Ureter (tissue), 1 donor: ENCODE measurements at places on chromosomes 5 and 9. TPM values are rescaled to one million over a fixed set of nuclear protein-coding genes. Genes with fewer than 3 reads are reported as not detected.

Gene ELAVL2
- 0.29 TPM for total RNA-seq

DNA sequence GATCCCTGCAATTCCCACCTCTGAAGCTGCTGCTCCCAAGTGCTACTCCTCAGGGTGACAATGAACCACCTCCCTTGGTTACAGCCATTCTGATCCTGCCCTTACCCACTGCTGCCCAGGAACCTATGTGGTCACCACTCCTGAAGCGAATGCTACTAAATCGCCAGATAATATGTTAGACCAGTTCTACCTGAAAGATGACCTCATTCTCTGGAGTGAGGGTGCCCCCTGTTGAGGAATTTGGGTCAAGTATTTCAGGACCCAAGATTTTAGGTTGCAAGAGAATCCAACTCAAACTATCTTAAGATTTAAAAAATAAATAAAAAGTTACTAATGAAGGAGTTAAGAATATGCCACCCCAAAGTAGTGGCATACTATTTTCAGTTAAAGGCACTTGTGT, 5.8 kb upstream of the SNAPC3 start:
- DNase-seq: no peak

DNA sequence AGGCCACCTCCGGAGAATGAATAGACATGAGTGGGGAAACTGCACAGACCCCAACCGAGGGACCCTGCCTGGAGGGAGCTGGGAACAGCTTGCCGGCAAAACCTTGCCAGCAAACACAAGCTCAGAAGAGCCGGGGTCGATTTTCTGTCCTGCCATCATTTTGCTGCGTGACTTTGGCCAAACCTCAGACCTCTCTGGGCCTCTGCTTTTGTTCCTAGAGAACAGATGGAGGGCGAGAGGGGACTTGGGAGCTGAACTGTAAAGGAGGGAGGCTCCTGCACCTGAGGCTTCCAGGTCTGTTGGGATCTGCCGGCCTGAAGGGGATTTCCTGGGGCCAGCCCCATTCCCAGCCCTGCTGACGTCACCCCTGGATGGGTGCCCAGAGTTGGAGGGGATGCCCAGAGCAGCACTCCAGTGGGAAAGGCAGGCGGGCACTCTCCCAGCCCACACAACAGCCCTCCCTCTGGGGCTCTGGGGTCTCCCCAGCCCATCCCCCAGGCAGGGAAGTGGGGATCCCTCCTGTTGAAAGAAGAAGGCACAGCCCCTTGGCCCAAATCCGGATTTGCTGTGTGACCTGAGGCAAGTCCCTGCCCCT, 40.4 kb upstream of the SYNPO start:
- DNase-seq: peak; percentile 86

Gene TLE4
- total RNA-seq: 91.9 TPM

Gene AK8
- 1.7 TPM for total RNA-seq

Gene CNTFR
- 9.4 TPM for total RNA-seq

Gene CA9
- total RNA-seq: not detected

GRCh38 chr9:130927995-130928900, 10.8 kb downstream of the FIBCD1 start:
- DNase-seq: no peak

DNA sequence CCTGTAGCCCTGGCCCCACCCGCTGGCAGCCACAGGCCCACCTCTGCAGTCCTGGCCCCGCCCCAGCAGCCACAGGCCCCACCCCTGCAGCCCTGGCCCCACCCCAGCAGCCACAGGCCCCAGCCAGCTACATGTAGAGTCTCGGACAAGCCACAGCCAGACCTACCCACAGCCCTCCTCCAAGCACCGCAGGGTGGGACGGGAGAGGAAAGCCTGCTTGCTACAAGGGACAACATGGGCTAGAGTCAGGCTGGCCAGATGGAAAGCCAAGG, 49.5 kb upstream of the SARDH start:
- DNase-seq: peak; percentile 55

DNA sequence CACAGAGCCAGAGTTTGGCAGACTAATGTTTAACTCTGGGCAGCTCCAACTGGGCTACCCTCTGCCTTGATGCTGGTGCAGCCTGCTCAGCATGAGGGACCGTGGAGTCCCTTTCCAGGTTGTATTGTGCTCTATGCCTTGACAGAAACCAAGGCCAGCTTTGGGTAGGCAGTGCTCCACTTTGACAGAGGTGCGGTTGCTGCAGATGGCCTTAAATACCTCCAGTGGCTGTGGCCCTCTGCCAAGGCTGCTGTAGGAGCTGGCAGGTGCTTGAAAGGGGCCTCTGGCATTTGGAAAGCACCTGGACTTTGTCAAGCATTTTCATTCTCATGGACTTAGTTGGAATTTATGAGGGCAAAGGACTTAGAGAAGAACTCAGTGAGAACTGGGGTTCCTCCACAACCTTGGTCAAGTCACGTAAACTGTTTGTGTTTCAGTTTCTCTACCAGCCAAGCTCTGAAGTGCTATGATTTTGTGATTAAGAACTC, 249.7 kb upstream of the ZNF462 start:
- no peak for DNase-seq

DNA sequence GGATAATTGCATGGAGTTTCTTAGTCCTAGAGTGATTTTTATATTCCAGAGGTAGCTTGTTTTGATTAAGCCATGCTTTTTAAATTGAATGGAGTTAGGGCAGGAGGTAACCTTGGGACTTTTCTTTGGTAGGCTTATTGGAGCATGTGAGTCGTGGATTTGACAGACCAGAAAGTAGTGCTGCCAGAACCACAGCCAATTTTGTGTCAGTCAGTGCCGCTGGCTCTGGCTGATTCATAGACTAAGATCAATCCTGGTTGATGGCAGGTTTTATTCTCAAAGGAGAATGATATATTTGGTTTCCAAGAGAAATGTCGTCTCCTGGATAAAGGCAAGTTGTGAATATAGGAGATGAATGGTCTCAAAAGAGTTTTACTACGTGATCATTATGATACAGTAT, 20.3 kb downstream of the RAI14 start:
- DNase-seq: no peak

DNA sequence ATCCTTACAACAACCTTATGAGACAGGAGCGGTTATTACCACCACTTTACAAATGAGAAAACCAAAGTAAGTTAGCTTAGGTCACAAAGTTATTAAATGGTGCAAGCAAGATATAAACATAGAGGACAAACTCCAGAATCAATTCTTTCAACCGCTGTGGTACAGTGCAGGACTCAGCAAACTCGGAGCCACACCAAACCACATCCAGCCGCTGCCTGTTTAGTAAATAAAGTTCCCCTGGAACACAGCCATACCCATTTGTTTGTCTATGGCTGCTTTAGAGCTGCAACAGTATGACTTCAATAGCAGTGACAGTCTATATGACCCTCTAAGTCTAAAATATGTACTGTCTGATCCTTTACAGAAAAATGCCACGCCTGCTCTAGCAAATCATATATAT, 1567.2 kb upstream of the WWC1 start:
- no peak for DNase-seq

GRCh38 chr9:107569174-107569573, 79.6 kb upstream of the KLF4 start:
- DNase-seq: no peak

DNA sequence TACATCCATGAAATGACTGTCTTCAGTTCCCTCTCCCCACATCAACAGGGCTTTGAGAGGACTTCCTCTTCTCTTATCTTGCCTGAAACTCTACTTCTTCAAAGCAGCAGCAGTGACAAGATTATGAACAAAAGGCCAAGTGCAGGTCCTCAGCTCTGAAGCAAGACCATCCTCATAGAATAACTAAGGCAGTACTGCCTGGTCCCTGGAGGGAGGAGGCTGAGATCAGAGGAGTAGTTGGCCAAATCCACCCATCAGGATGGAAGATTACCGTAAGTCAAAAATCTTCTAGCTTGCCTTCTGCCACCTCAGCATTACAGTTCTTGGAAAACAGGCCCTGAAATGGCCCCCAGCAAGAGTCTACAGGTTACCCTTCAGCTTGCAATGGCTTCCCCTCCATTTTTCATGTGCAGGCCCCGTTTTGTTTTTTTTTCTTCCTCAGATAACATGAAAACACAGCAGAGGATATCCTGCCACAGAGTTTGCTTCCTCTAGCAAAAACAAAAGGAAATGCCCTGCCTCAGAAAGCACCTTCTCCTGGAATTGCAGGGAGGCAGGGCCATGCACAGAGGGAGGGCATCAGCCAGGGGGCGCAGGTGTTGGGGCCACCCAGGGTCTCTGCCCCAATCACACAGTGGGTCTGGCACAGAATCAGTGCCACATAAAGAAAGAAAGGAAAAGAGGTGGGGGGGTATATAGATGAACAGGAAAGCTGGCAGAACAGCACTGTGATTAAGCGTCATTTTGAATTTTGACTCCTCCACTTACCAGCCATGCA, 40.0 kb downstream of the KLHL3 start:
- DNase-seq: no peak

GRCh38 chr5:40365342-40366330, 314.1 kb upstream of the PTGER4 start:
- no peak for DNase-seq

DNA sequence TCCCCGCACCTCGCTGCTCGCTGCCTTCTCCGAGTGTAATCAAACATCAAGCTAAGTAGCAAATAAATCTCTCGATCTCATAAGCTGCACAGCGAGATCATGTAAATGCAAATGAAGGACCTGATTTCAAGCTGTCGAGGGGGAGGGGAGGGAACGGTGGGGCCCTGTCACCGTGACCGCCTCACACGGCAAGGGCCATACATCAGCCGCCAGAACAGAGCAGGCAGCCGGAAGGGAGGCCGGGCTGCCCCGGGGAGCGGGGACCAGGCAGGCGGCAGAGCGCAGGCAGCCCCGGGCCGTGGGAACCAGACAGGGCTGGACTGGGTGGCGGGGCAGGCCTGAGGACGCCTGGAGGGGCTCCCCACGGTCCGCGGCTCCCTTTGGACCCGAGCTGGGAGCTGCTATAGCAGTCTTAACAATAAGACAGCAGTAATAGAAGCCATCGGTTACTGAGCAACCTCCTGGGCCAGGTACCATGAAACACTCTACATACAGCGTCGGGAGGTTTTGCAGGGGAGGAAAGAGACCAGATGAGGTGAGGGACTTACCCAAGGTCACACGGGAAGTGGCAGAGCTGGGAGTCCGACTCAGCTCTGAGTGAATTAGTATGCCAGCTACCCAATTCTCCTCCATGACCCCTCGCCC, 76.8 kb downstream of the CFAP77 start:
- DNase-seq: no peak

DNA sequence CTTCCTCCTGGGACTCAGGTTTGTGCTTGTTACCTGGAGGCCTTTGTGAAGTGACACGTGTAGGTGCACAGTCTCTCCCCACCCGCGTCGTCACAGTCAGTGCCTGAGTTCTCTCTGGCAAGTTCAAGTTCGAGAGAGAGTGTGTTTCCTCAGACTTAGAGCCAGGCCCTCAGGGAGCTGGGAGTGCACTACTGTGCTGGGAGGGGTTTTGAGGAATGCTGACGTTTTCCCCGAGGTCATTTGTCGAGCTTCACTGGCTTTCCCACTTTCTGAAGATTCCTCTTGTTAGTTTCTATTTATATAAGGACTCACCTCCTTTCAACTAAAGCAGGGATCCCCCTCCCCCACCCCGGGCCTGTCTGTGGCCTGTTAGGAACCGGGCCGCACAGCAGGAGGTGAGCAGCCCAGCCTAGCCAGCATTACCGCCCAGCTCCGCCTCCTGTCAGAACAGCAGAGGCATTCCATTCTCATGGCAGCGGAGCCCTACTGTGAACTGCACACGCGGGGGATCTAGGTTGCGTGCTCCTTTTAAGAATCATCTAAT, 209.2 kb downstream of the DIRAS2 start:
- DNase-seq: peak; percentile 70

- DNase-seq: peak; percentile 48
These were observed 267.2 kb downstream of the RAB3C start for GRCh38 chr5:58849921-58850667.

Gene SPATA6L
- 23.1 TPM for total RNA-seq

- no peak for DNase-seq
These were observed 77.9 kb upstream of the RPS23 start for GRCh38 chr5:82356021-82356420.

GRCh38 chr9:101736717-101737116, 1.7 kb downstream of the GRIN3A start:
- DNase-seq: no peak

DNA sequence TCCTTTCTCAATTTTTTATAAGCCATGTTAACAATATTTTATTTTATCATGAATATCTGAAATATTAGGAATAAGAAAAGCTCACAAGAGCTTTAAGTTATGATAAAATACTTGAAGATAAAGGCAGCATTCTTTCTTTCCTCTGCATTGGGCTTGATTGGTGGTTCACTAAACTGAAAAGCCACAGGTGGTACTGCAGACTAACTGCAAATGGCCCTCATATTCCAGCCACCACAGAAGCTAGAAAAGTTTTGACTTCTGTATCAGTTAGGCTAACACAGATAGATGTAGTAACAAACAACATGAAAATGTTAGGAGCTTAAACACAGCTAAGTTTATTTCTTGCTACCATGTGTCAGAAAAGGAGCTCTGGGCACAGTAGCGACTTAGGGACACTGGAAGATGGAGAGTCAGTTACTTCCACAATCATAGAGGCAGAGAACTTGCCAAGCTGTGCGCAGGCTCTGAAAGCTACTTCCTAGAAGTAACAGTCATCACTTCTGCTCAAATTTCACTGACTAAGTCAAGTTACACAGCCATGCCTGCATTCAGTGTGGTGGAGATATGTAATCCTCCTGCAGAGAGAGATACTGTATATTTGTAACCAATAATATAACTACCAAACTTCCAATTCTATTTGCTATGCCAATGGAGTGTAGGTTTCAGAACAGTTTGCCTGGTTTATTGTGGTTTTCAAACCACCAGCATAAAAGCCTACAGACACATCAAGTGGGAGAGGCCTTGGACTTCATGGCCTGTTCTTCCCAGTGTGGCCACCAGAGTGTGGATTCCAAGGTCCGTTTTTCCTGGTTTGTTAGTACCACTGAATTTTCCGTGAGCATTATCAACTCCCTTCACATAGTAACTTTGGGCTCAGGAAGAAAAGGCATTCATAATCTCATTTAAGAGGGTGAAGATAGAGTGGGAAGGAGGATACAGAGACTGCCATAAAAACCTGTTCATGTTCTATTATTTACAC, 268.3 kb downstream of the PJA2 start:
- DNase-seq: no peak

Gene DRD1
- 2.9 TPM for total RNA-seq

Gene TLE1
- 74.0 TPM for total RNA-seq

DNA sequence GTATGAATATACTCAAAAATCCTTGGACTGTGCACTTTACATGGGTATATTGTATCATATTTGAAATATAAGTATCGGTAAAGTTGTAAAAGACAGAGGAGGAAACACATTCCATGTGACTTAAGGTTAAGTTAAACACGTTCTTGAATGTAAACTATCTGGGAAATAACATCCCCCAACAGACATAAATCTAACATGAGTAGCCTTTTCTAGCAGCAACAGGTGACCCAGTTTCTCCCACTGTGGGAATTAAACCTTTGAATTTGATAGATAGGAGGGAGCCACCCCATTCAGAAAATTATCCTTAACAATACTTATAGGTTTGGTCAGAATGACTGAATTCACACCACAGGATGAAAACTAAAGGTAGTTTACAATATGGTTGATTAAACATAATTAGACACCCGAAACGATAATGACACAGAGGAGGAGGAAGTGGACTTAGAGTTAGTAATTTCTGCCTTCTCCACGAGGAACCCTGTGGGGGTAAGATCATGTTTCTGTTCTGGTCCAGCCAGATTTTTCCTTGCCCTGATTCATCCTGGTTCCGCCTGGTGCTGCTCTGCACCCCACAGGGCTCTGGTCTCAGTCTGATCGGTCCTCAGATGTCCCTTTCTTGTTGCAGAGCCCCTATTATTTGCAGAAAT, 84.6 kb upstream of the DNAH5 start:
- DNase-seq: peak; percentile 38

Gene NRARP
- 7.1 TPM for total RNA-seq
